ENCODE measurements at places on chromosomes 7 and 10.

GRCh38 chr7:74049997-74050798 lies 22.2 kb downstream of the ELN start:
- no peak for DNase-seq

- no peak for DNase-seq
These were observed 48.4 kb upstream of the PLXDC2 start for GRCh38 chr10:19767876-19768275.

DNA sequence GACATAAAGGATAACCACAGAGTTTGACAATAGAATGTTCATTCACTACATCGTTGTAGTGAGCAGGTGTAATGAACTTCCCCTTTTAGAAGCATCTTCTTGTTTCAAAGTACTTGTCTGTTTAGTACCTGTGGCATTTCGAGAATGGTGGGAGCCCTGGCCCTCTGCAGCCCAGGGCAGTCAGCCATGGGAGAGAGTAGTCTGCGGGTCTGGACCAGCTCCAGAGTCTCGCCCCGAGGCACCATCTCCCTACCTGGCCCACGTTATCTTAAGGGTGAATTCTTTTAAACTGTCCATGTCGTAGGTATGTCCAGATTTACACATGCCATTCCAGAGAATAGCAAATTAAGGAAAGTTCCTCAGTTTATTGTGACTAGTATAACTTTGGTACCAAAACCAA lies 99.7 kb downstream of the BMPR1A start:
- DNase-seq, result no peak

DNA sequence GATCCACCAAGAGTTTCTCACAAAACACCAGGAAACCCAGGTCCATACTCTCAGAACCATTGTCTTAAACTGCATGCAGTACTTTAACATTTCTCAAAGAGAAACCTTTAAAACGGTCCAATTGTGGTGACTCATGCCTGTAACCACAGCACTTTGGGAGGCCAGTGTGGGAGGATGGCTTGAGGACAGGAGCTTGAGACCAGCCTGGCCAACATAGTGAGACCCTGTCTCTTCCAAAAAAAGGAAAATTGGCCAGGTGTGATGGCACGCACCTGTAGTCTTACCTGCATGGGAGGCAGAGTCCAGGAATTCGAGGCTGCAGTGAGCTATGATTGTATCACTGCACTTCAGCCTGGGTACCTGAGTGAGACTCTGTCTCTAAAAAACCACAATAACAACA lies 97.5 kb upstream of the OIT3 start:
- no peak for DNase-seq

GRCh38 chr7:43869867-43870240 lies 537 bp upstream of the MRPS24 start:
- no peak for DNase-seq

DNA sequence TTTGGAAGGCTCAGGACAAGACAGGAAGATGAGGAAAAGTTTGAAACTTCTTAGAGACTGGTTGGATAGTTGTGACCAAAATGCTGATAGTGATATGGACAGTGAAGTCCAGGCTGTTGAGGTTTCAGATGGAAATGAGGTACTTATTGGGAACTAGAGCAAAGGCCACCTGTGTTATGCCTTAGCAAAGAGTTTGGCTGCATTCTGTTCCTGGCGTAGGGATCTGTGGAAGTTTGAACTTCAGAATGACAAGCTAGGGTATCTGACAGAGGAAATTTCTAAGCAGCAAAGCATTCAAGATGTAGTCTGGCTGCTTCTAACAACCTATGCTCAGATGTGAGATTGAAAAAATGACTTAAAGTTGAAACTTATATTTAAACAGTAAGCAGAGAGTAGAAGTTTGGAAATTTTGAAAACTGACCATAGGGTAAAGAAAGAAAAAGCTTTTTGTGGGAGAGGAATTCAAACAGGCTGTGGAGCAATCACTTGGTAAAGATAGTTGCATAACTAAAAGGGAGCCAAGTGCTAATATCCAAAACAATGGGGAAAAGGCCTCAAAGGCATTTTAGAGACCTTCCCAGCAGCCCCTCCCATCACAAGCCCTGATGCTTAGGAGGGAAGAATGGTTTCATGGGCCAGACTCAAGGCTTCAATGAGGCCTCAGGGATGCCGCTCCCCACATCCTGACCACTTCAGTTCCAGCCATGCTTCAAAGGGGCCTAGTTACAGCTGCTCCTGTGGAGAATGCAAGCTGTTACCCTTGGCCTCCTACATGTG lies 415.1 kb downstream of the INHBA start:
- no peak for DNase-seq

DNA sequence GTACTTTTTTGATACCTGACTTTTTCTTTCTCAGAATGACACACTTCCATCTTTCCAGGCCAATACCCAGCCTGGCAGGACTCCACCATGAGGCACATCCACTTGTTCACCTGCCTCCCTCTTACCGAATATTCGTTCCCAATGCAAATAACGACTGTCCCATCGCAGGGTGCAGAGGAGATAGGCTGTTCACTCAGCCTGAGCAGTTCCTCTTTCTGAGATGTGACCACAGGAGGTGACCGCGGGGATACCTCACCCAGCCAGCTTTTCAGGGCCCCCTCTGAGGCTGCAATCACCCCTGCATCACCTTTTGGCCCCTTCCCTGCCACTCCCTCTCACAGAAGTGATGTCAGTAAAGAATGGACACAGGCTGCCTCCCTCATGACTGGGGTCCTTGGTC lies 28.3 kb downstream of the PTPRN2 start:
- no peak for DNase-seq

- no peak for DNase-seq
These were observed 46.7 kb downstream of the MICALL2 start for GRCh38 chr7:1412322-1413261.

DNA sequence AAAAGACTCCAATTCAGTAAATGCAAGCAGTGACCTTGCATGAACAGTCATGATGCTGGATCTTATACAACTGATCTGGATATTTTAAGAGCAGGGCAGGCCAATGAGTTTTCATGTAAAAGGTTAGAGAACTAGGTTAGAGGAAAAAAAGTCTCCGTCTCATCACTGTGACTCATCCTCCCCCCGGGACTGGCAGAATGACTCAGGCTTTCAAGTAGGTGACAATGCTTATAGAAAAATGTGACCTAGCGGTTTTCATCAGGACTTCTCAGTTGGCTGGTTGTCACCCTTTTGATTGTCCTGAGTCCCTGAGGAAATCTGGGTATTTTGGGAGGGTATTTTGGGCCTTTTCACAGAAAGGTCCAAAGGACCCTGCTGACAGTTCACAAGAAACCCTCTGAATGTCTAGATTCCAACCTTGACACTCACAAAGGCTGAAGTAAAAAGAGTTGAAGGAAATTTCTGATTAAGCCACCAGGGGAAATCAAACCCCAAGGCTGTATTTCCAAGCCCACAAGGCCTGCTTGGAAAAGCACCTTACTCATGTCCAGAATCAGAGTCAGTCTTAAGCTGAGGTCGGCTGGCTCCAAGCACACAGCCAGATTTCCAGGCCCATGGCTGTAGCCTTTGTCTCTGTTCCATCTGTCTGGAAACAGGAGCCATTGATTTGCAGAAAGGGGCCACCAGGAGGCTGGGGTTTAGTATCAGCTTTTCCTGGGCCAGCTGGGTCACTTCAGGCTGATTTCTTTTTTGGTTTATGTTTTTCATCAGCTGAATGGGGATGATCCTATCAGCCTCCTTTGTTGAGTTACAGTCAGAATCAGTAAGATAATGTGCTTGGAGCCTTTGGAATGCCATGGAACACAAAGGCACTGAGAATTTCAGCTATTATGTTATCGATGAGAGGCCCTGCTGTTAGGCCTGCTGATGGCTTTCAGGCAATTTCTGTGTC lies 226.4 kb upstream of the HABP2 start:
- DNase-seq, result no peak

DNA sequence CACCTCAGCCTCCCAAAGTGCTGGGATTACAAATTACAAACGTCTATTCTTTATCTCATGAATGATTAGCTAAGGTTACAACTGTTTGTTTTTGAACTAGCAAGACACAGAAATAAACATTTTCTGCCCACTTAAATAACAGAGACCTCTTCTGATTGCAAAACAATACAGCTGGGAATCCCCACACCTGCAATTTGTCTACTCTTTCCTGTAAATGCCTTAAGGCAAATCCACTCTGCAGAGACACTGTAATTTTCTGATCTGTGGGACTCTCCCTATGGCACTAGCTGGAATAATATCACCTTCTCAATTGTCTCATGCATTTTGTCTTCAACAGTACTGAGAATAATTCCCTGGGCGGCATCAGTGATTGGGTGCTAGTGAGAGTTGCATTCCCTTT lies 149.3 kb upstream of the FAM3C start:
- no peak for DNase-seq

GRCh38 chr7:55533050-55533728 lies 39.1 kb downstream of the VOPP1 start:
- no peak for DNase-seq

GRCh38 chr10:3319811-3320226 lies 147.2 kb upstream of the PITRM1 start:
- DNase-seq, result no peak

All from substantia nigra (tissue), 51 donors.